ENCODE measurements at places on chromosomes 2 and 18.

GRCh38 chr2:161077367-161078210, 82.6 kb upstream of the TANK start:
- peak; percentile 41 for DNase-seq

DNA sequence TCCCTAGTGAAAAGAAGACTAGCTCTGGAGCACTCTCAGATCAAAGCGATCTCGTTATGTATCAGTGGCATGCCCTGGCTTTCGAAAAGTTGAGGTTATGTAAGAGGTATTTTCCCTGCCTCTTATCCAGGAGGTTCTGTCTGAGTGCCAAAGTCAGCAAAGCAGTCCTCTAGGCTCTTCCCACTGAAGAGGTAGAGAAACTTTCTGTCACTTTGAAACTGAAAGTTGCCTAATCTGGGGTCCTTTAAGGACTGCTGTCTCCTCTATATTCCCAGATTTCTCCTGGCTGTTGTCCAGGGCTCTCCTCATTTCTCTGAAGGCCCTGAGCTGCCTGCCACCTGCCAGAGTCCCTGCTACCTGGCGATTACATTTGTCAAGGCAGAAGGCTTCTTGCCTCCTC, 96.3 kb downstream of the B3GNT2 start:
- no peak for DNase-seq

GRCh38 chr18:13218368-13218991, at the start of gene LDLRAD4:
Gene LDLRAD4, plus strand, starts transcription at chr18:13218760.
- DNase-seq, result no peak

DNA sequence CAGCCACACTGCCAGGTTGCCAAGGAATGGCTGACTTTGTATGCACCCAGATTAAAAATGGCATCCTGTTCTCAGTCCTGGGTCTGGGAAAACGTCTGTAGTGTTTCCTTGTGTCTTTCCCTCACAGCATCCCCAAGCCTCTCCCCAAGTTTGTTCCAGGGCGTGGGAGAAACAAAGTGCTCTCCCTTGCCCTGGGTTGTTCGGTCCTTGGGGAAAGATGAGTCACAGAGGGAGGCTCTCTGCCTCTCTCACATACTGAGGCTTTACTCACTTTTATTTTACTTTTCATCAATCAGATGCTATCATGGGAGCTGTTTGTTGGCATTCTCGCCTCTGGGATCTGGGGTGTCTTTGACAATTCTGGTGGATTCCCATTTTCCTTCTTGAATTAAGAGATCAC, 492.3 kb downstream of the XIRP2 start:
- DNase-seq, result no peak

GRCh38 chr2:25276569-25277465, 64.9 kb downstream of the DNMT3A start:
- peak; percentile 33 for DNase-seq

GRCh38 chr18:70454704-70455322, 166.0 kb downstream of the SOCS6 start:
- DNase-seq, result peak; percentile 73

DNA sequence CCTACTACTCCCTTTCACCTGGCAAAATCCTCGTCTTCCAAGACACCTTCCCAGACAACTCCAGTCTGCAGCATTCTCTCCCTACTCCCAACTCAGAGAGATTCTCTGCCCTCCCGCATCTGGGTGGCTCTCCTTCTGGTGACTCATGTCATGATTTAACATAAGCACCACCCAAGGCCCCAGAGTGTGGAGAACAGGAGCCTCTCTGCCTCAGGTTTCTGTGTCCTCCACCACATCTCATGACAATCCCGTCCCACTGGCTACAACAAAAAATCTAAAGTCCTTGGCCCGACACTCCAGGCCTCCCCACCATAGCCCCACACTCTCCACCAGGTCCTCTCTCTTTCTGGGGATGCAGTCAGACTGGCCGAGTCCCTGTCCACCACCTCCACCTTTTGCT, 197.1 kb downstream of the BCL11A start:
- peak; percentile 10 for DNase-seq
